Sigmoid colon (tissue), 7 donors: ENCODE measurements at places on chromosomes 11 and 22. TPM values are rescaled to one million over a fixed set of nuclear protein-coding genes. Genes with fewer than 3 reads are reported as not detected.

DNA sequence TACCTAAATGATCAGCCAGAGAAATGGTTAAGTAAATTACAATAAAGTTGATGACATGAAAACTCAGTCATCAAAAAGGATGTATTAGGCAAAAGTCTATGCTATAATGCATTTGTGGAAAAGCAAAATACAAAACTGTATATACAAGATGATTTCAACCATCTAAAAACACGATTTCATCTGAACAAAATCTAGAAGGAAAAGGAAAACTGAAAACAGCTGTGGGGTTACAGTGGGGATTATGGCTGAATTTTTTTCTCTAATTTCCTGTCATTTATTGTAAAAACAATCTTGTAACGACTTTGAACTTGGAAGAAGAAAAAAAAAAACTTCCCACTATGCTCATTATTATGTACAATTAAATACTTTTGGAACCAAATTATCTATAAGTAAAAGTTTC lies 30.3 kb downstream of the CHEK2 start:
- DNase-seq, result no peak
- no peak overlapping the region for H3K4me3 ChIP-seq
- H3K27ac ChIP-seq, result peak overlapping the region; percentile 58
- H3K36me3 ChIP-seq, result no peaks in the 10 kb centered on the region

- H3K36me3 ChIP-seq, result no peaks in the 10 kb centered on the region
- H3K4me3 ChIP-seq, result no peak overlapping the region
- H3K4me1 ChIP-seq, result no peaks in the 10 kb centered on the region
- DNase-seq, result no peak
Observed at GRCh38 chr22:32708830-32709229, 92.7 kb upstream of the TIMP3 start.

DNA sequence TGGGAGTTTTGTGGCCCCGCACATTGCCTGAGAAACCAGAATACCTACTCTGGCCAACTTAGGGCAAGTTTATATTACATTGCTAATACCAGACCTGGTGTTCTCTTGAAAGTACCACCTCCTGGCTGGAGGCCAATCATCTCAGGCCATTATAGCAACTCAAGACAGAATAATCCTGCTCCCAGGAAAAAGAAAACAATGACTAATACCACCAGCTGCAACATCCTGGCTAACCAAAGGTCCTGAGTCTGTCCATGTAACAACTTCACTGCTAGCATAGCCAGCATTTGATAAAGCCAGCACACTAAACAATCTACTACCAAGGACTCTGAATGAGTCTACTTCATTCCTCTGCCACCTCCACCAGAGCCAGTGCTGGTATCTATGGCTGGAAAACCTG lies 1298.7 kb upstream of the CNTN5 start:
- H3K36me3 ChIP-seq, result no peaks in the 10 kb centered on the region
- no peaks in the 10 kb centered on the region for H3K4me1 ChIP-seq
- DNase-seq, result no peak
- H3K27me3 ChIP-seq, result no peaks in the 10 kb centered on the region
- H3K27ac ChIP-seq, result no peak overlapping the region

DNA sequence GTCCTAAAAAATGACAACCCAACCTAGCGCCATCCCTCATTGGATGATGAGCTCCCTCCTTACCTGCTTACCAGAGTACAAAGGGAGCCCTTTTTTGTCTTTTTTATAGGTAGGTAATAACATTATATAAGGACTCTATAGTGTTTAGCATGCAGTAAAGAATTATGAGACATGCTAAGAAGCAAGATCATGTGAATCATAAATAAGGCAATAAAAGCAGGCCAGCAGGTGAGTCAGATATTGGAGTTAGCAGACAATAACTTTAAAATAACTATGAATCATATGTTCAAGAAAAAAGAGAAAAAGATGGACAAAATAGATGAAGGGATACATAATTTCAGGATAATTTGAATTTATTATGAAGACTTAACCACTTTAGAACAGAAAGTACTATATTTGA lies 81.5 kb downstream of the GRK3 start:
- no peak overlapping the region for H3K27ac ChIP-seq
- H3K4me1 ChIP-seq, result no peaks in the 10 kb centered on the region
- no peaks in the 10 kb centered on the region for H3K36me3 ChIP-seq
- no peaks in the 10 kb centered on the region for H3K27me3 ChIP-seq
- no peak for DNase-seq

DNA sequence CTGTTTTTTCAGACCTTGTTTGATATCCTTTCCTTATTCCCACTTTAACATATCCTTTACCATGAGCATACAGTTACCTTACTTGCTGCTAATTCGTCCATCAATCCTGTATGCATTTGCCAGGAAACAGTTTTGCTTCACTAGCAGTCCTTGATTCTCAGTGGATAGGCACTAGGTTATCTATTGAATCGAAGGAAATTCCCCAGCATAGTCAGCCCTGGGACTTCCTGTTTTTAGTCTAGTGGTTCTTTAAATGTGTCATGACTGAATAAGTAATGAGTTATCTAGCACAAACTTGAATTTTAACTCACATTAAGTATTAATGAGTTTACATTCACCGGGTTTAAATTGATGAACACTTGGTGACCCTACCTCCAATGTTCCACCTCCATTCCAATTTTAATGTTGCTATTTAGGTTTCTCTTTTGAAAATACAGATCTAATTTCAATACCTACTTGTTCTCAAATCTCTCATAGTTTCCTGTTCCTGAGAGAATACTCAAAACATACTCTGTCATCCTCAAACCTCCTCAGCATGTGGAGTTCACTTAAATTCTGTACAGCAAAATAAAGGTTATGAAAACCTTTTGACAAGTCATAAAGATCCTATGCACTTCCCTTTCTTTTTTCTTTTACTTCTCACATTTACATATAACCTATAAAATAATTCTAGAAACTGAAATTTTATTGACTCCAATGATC lies 1375.1 kb upstream of the TENM4 start:
- H3K27me3 ChIP-seq, result no peaks in the 10 kb centered on the region
- no peaks in the 10 kb centered on the region for H3K4me1 ChIP-seq

- no peaks in the 10 kb centered on the region for H3K4me1 ChIP-seq
- H3K27me3 ChIP-seq, result no peaks in the 10 kb centered on the region
- DNase-seq, result no peak
- H3K27ac ChIP-seq, result no peak overlapping the region
- H3K36me3 ChIP-seq, result no peaks in the 10 kb centered on the region
Observed at GRCh38 chr11:109264128-109264527, 157.9 kb upstream of the C11orf87 start.

DNA sequence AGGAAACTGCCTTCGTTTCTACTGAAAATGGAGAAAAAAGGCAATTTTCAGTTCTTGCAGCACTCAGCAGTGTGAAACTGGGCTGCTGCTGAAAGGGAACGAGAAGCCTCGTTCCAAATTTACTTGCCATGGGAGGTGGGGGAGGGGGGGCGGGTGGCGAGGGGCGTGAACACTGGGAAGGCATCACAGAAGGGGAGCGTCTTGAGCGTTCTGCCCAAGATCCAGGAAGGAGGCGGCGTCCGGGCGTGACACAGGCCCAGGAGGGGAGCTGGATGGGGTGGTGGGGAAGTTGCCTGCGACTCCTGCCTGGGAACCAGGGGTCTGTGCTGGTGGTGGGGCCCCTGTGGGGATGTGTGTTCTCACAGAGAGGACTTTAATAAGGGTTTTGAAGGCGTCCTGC lies 213.5 kb downstream of the CTTN start:
- no peak overlapping the region for H3K4me3 ChIP-seq
- H3K27me3 ChIP-seq, result peaks cover 10% of the 10 kb centered on the region
- H3K4me1 ChIP-seq, result peaks cover 4% of the 10 kb centered on the region
- H3K36me3 ChIP-seq, result no peaks in the 10 kb centered on the region
- DNase-seq, result no peak

- no peak for DNase-seq
- no peak overlapping the region for H3K4me3 ChIP-seq
Observed at GRCh38 chr11:111454561-111455192, 57.5 kb downstream of the BTG4 start.

GRCh38 chr11:68460741-68461574 lies at the start of gene PPP6R3:
Gene PPP6R3, plus strand, starts transcription at chr11:68460752. Its CDS starts 76,913 bp downstream, at chr11:68537665.
- no peaks in the 10 kb centered on the region for H3K4me1 ChIP-seq
- no peaks in the 10 kb centered on the region for H3K36me3 ChIP-seq
- DNase-seq, result no peak

DNA sequence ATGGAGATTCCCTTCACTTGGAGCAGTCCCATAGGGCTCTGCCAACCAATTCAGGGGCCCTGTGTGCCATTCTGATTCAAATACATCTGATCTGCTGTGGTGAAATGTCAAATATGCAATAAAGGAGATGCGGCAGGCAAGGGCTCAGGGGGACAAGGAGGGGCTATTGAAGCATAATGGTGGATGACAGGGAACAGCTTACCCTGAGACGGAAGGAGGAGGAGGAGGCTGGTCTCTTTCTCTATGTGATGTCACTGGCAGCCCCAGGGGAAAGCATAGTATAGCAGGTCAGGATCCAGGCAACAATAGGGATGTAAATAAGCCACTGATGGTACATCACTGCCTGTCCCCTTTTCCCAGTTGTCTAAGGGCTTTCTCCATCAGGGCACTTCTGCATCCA lies 350.9 kb upstream of the SYN3 start:
- no peak overlapping the region for H3K4me3 ChIP-seq
- no peaks in the 10 kb centered on the region for H3K27me3 ChIP-seq
- H3K36me3 ChIP-seq, result no peaks in the 10 kb centered on the region
- DNase-seq, result no peak

- H3K27me3 ChIP-seq, result no peaks in the 10 kb centered on the region
- H3K4me1 ChIP-seq, result no peaks in the 10 kb centered on the region
- H3K36me3 ChIP-seq, result no peaks in the 10 kb centered on the region
- DNase-seq, result no peak
- H3K27ac ChIP-seq, result peak overlapping the region; percentile 92
Observed at GRCh38 chr11:12123799-12124198, 13.4 kb downstream of the MICAL2 start.

- no peaks in the 10 kb centered on the region for H3K27me3 ChIP-seq
- peaks cover 70% of the 10 kb centered on the region for H3K36me3 ChIP-seq
- H3K4me3 ChIP-seq, result no peak overlapping the region
- no peak overlapping the region for H3K27ac ChIP-seq
Observed at GRCh38 chr11:125957618-125958332, 11.9 kb downstream of the VSIG10L2 start.

GRCh38 chr11:112525844-112526590 lies 265.4 kb upstream of the PLET1 start:
- H3K27me3 ChIP-seq, result no peaks in the 10 kb centered on the region
- no peak overlapping the region for H3K27ac ChIP-seq
- H3K4me3 ChIP-seq, result no peak overlapping the region
- no peaks in the 10 kb centered on the region for H3K36me3 ChIP-seq
- H3K4me1 ChIP-seq, result peaks cover 20% of the 10 kb centered on the region
- no peak for DNase-seq

GRCh38 chr11:132248580-132248979 lies 878.2 kb downstream of the NTM start:
- H3K4me3 ChIP-seq, result no peak overlapping the region
- no peak overlapping the region for H3K27ac ChIP-seq
- H3K36me3 ChIP-seq, result no peaks in the 10 kb centered on the region
- H3K4me1 ChIP-seq, result no peaks in the 10 kb centered on the region
- DNase-seq, result no peak

GRCh38 chr11:41897991-41898390 lies 438.5 kb upstream of the LRRC4C start:
- H3K27ac ChIP-seq, result no peak overlapping the region
- no peaks in the 10 kb centered on the region for H3K36me3 ChIP-seq
- H3K27me3 ChIP-seq, result no peaks in the 10 kb centered on the region
- DNase-seq, result no peak
- no peak overlapping the region for H3K4me3 ChIP-seq

- no peak for DNase-seq
- H3K36me3 ChIP-seq, result peaks cover 50% of the 10 kb centered on the region
- no peak overlapping the region for H3K27ac ChIP-seq
- no peaks in the 10 kb centered on the region for H3K27me3 ChIP-seq
Observed at GRCh38 chr11:8956860-8957259, 7.4 kb downstream of the TMEM9B start.

GRCh38 chr11:118918686-118919280 lies 6.9 kb downstream of the BCL9L start:
- no peaks in the 10 kb centered on the region for H3K27me3 ChIP-seq
- peak overlapping the region; percentile 95 for H3K27ac ChIP-seq
- H3K4me3 ChIP-seq, result peak overlapping the region; percentile 89
- peak; percentile 71 for DNase-seq
- H3K36me3 ChIP-seq, result no peaks in the 10 kb centered on the region

DNA sequence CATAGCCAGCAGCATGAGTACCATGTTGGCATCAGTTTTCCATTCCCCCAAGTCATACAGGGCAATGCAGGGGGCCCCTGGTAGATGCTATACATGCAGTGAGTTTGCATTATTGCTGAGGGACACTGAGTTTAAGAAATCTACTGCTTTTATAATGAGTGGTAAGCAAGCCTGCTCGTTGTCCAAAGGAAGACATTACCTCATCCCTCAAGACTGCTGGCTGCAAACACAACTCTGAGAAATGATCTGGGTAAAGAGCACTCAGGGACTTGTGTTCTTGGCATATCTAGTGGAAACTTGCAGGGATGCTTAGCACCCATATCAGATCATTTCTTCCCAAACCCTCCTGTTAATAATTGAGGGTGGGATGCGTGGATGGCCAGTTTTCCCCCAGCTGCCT lies 77.9 kb downstream of the CWC15 start:
- H3K36me3 ChIP-seq, result no peaks in the 10 kb centered on the region
- H3K4me1 ChIP-seq, result no peaks in the 10 kb centered on the region
- H3K4me3 ChIP-seq, result no peak overlapping the region
- no peaks in the 10 kb centered on the region for H3K27me3 ChIP-seq

DNA sequence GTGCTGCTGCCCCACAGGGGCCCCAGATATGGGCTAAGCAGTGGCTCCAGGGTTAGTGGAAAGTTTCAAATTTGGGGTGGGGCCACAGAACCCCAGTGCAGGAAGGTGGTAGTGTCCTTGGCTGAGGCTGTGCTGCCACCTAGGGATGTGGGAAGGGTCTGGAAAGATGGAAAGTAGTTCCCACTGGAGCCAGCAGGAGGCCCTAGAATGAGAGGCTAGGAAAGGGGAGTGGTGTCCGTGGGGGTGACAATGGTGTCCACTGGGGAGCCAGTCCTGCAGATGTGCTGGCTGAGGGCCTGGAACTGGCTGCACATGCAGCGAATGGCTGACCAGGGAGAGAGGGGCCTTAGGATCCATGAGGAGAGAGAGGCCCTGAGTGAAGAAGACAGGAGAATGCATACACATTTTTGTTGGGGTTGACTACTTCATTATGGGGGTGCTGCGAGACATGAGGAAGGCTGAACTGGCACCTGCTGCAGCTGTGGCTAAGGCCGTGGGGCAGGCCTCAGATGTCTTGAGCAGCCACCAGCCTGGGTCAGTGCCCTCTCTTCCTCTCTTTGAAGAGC lies 21.1 kb downstream of the RFPL3 start:
- H3K4me3 ChIP-seq, result no peak overlapping the region
- DNase-seq, result no peak
- H3K27ac ChIP-seq, result no peak overlapping the region
- no peaks in the 10 kb centered on the region for H3K36me3 ChIP-seq

Gene EPS8L2
- total RNA-seq, result 5.4 TPM

Gene CEP57
- total RNA-seq, result 71.3 TPM

Gene OR10D3
- not detected for total RNA-seq

Gene IGF2
- 63.1 TPM for total RNA-seq

Gene PRR33
- not detected for total RNA-seq

Gene OR6T1
- not detected for total RNA-seq

Gene LDHAL6A
- total RNA-seq, result not detected

Gene PKDREJ
- not detected for total RNA-seq

Gene MLC1
- 0.14 TPM for total RNA-seq

Gene AGBL2
- total RNA-seq, result 1.1 TPM

Gene ZNF280B
- 1.1 TPM for total RNA-seq

Gene TP53I11
- 12.4 TPM for total RNA-seq

Gene MMP8
- total RNA-seq, result not detected

Gene INS
- total RNA-seq, result not detected
